ENCODE measurements at places on chromosomes 6 and 20. TPM values are rescaled to one million over a fixed set of nuclear protein-coding genes. Genes with fewer than 3 reads are reported as not detected.

Gene MOG
- not detected for total RNA-seq

Gene ECT2L
- not detected for total RNA-seq

Gene SLC16A10
- not detected for total RNA-seq

Gene OPRM1
- not detected for total RNA-seq

Gene GPX5
- total RNA-seq, result not detected

Gene RBBP9
- 9.7 TPM for total RNA-seq

Gene POU3F2
- total RNA-seq, result not detected

Gene GRM1
- total RNA-seq, result not detected

Gene EEF1A2
- 0.09 TPM for total RNA-seq

Gene KCNB1
- 3.0 TPM for total RNA-seq

Gene DDX43
- total RNA-seq, result 0.09 TPM

Gene FRMD1
- not detected for total RNA-seq

Gene DNAH8
- total RNA-seq, result not detected

Gene SRMS
- total RNA-seq, result not detected

Gene RIPPLY2
- total RNA-seq, result not detected

Gene CRISP2
- not detected for total RNA-seq

Gene CDH4
- total RNA-seq, result 0.82 TPM

Gene NUP153
- 18.1 TPM for total RNA-seq

Gene ACTR5
- 3.5 TPM for total RNA-seq

Gene DEFB126
- not detected for total RNA-seq

Gene FOXS1
- total RNA-seq, result 1.1 TPM

Gene OR2H2
- total RNA-seq, result not detected

Gene SLC13A3
- total RNA-seq, result 1.5 TPM

Gene TSPO2
- not detected for total RNA-seq

Gene C20orf141
- total RNA-seq, result 0.47 TPM

Gene UBD
- not detected for total RNA-seq

Gene VSTM2L
- 8.6 TPM for total RNA-seq

Gene MTO1
- 23.7 TPM for total RNA-seq

Gene SNAP25
- 2.1 TPM for total RNA-seq

Gene FRK
- 1.2 TPM for total RNA-seq

Gene SEMG1
- not detected for total RNA-seq

Gene OTOR
- not detected for total RNA-seq

Gene FAM83C
- not detected for total RNA-seq

Gene COL9A1
- not detected for total RNA-seq

Gene UST
- 15.2 TPM for total RNA-seq

Gene PLEKHG1
- total RNA-seq, result 0.58 TPM

Gene PACRG
- 0.12 TPM for total RNA-seq

Gene RNF39
- not detected for total RNA-seq

Gene CTSA
- total RNA-seq, result 130 TPM

Gene PRICKLE4
- total RNA-seq, result 0.43 TPM

Gene SLC17A1
- not detected for total RNA-seq

Gene DEFB129
- total RNA-seq, result not detected

All from pericardium fibroblast (primary cell).